ENCODE measurements at places on chromosomes 7 and 10.

DNA sequence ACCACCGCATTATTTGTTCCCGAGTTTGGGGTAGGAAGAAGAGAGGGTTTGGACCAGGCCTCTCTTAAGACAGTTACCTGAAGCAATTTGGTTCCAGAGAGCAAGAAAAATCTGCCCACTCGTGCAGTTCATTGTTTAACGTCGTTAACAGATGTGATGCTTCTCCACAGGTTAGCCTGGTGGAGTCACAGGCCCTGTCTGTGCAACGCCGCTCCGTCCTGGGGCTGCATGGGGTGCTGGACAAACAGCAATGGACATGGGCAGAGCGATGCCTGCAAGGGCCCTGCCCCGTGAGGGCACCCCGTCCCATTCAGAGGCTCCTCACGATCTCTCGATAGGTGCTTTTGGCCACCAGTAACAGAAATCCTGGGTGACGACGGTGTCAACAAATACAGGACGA, 9.7 kb downstream of the FOXL3 start:
- no peak for DNase-seq

DNA sequence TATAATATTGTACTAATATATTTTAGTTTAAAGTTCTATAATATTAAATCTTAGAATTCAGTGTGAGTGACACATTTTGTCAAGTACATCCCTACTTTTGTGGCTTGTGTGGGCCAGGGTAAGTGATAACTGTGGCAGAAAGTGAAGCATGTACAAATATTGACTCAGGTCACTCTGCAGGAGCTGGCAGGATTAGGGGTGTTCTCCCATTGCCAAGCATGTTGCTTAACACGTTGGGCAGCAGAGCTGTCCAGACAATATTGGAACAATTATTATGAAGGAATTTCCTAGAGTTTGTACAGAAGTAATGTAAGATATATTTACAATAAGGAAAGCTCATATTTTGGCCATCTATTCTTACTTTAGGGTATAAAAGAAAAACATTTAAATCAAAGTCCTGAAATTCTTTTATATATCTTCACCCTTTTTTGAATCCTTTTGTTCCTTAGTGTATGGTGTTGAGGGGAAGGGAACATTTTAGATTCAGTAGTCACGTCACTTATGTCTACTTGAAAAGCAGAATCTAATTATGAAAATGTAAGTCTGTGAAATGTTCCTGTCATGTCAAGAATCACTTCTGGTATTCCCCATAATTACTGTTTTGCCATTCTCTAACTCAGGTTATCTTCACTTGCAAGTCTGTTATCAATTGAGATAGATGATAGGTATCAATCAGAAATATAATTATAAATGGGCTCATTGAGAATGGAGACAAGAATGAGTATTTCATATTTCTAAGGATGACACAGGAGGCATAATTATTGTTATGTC, 4.0 kb downstream of the HDAC9 start:
- DNase-seq: no peak

DNA sequence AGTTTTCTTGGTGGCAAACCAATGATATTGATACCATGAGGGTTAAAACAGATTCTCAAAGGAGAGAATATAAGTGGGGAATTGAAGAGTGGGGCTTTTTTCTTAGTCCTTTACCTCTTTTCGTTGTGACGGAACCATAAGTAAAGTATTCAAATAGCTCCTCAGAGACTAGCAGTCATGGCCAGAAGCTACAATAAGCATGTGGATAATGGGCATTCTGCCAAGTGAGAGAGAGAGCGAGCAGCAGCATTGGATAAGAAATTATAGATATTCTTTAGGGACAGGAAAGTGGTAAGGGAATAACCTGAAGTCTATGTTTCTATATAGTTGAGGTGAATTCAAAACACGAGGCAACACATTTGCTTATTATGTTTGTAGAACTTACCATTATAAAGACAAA, 235.1 kb downstream of the SEMA3E start:
- no peak for DNase-seq

DNA sequence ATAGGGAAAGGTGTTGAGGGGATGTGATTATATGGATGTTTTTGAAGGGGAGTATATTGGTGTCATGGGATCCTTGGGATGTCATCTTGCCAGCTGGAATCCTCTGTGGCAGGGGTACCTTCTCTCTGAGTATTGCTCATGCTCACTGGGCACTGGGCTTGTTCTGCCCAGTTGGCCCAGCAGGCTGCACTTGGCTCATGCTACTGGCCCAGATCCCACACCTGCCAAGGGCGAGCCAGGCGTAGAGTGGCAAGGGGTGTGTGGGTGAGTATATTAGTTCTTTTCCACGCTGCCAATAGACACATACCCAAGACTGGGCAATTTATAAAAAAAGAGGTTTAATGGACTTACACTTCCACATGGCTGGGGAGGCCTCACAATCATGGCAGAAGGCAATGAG, 311.9 kb downstream of the AUTS2 start:
- DNase-seq: no peak

DNA sequence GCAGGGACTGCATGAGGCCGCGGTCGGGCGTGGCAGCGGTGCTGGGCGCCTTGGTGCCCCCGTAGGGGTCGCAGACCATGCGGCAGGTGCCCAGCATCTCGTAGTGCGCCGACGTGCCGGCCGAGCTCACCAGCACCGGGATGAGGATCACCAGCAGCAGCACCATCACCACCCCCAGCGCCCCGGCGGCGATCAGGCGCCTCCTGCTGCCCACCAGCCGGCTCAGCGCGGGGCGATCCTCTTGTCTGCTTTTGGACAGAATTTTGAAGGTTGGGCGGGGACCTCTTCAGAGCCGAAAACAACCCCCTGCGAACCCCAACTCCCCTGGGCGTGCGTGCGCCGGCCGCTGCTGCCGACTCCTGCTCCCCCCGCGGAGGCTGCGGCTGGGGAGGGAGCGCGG, 779 bp downstream of the C1QL3 start:
- no peak for DNase-seq

- no peak for DNase-seq
Measured at GRCh38 chr7:74505471-74506324, 52.0 kb downstream of the GTF2IRD1 start.

DNA sequence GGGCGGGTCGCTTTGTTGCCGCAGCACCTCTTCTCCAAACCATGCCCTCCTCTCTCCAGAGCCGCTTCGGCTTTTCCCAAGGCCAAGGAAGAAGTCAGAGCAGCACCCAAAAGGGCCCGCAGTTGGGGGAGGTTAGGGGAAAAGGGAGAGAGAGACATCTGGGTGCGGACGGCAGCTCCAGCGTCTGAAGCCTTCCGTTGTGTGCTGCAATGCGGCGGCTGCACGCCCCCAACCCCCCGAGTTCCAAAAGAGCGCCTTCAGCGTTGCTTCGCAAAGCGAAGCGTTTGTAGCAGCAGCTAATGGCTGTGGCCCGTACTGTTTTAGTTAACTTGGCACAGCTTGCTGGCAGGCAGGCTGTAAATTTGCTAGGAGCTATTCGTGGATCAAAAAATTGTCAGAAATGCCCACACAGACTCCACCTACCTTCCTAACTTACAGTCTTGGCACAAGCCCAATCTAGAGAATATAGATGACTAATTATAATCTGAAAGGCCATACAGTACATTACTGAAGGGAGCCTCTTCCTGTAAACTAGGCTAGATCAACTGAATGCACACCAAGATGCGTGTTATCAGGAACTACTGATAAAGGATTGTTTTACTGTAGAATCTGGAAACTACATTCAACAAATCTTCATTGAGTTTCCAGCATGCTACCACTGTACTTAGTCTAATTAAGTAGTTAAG, 1.1 kb upstream of the KBTBD2 start:
- no peak for DNase-seq

DNA sequence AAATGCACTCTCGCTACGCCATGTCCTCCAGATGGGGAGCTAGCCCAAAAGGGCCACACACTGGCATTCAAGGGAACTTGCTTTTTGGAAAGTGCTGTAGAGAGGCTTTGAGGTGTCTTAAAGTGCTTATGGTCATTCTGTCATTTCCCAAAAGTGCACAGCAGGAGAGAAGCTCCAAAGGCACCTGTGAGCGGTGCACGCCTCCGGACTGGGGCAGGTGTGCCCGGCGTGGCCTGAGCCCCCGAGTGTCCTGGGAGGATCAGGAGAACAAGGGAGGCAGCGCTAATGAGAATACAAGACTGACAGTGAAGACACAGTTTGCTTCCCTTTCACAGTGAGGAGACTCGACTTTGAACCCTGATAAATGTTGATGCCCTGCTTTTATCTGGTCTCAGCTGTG, 419.0 kb upstream of the MKI67 start:
- no peak for DNase-seq

DNA sequence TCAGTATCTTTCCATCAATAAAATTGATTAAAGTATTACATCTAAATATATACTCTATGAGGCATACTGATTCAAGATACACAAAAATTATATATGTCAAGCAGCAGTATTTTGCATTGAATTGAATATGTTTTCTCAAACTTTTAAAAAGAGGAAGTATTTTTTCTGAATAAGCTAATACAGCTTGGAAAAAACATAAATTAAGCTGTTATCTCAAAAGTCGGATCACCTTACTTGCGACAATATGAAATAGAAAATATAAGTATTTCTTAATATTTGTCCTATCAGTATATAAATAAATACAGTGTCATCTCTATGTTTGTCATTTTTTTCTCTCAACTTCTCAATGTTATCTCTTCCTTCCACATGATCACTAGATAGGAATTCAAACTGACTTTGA, 139.3 kb downstream of the MBL2 start:
- DNase-seq: no peak

GRCh38 chr7:70694434-70694970, 437.4 kb upstream of the GALNT17 start:
- no peak for DNase-seq

DNA sequence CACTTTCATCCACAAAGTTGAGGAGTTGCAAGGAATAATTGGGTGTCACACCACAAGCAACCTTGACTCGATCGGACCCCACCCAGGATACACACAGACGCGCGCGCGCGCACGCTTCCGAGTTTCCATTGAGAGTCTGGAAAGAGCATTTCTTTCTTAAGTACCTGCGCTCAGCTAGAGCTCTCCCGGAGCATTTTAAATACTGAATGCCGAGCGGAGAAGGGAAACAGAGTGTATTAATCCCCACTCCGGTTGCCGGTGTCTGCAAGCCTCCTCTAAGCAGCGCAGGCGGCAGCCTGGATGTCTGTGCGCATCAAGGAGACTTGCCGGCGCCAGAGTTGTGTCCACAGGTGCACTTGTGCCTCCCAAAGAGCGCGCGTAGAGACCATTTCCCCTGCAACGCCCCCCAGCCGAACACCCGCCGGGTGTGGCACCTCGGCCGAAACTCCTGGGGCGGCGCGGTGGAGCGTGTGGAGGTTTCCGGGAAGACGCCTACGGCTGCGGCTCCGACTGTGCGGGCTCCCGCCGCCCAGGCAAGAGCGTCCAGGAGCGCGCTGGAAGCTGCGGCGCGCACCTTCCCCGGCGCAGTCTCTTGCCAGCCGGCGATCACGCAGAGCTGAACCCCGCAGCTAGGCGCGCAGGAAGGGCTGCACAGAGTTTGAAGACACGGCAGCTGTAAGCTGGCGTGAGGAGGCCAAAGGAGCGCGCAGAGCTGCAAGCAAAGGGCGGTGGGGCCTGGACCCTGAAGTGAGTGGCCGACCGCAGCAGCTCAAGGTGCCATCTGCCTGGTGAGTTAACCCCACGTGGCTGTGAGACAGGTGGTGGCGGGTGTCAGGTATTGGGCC, 1.1 kb upstream of the FEZF1 start:
- no peak for DNase-seq

DNA sequence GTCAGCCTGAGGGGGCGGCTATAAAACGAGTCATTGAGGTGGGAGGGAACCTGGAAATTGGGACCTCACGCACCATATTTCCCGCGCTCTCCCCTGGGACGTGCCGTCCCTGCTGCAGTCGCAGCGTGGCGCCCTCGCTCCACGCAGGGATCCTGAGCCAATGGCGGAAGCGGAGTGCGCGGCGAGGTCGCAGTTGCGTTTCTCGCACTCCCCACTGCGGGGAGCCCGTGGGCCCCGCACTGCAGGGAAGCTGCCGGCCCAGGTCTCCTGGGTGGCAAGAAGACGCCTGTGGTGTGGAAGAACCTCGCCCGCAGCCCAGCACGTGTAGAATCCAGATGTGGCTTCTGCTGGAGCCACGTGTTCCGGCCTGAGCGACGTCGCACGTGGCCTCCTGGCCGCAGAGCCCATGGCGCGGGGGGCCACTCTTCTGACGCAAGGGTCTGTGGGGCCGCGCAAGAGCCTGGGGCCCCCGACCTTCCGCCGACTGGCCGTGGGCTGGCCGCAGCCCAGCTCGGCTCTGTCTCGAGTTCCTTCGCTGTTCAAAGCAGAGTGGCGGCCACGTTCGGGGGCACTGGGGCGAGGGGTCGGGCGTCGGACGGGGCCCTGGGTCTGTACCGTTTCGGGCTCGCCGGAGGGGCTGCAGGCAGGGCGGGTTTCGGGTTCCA, 26.4 kb downstream of the HIF1AN start:
- peak; percentile 16 for DNase-seq

- DNase-seq: no peak
Measured at GRCh38 chr10:123240250-123240649, 86.0 kb downstream of the BUB3 start.
